Activated CD4-positive, alpha-beta T cell treated with anti-CD3 and anti-CD28 coated beads, Interleukin-2, amount 50 U/mL, for 1 hour (primary cell): ENCODE measurements at places on chromosomes 16 and 17.
A peak's percentile ranks its signal among the peaks of the same experiment; 100 is the strongest.

GRCh38 chr17:41212524-41213169 lies 13.8 kb upstream of the KRTAP9-2 start:
- DNase-seq, result no peak

DNA sequence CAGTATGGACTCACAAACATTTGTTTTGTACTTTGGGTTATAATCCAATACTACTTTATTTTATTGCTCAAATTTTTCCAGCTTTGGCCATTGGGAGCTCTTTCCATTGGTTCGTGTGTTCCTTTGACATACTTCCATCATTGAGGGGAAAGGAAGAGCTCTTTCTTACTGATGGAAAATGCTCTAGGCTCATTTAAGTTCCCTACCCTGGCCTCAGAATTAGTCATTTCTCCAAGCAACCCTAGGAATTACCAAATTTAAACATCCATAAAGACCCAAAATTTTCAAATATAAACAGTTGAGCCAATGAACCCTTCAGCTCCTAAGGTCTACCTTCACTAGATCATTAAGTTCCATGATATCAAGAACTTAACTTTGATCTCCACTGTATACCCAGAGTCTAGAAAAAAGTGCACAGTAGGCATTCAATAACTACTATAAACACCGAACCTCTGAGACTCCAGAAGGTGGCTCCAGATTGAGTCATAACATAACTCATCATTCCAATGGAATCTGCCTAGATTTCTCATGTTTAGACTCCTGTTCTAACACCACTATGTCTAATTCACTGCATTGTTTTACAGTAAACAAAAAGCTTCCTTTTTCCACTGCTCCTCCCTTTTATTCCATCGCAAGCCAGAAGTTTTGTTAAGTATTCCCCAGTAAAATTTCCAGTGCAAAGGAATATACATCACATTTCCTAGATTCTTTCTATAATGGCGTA lies 39.0 kb downstream of the SMURF2 start:
- DNase-seq, result no peak

GRCh38 chr16:10870808-10871156 lies 6.2 kb upstream of the CIITA start:
- no peak for DNase-seq

GRCh38 chr17:79400989-79401703 lies 209.7 kb downstream of the RBFOX3 start:
- peak; percentile 71 for DNase-seq

- no peak for DNase-seq
Measured at GRCh38 chr17:76562734-76563148, 22.9 kb downstream of the PRCD start.

- DNase-seq, result no peak
Measured at GRCh38 chr17:17063546-17064122, 21.4 kb downstream of the MPRIP start.

- DNase-seq, result no peak
Measured at GRCh38 chr16:89586853-89587252, 11.3 kb downstream of the CPNE7 start.
